GM03348 (cell line): ENCODE measurements at places on chromosomes 1 and 21.

GRCh38 chr1:49298304-49298703 lies 521.6 kb upstream of the BEND5 start:
- DNase-seq: no peak

DNA sequence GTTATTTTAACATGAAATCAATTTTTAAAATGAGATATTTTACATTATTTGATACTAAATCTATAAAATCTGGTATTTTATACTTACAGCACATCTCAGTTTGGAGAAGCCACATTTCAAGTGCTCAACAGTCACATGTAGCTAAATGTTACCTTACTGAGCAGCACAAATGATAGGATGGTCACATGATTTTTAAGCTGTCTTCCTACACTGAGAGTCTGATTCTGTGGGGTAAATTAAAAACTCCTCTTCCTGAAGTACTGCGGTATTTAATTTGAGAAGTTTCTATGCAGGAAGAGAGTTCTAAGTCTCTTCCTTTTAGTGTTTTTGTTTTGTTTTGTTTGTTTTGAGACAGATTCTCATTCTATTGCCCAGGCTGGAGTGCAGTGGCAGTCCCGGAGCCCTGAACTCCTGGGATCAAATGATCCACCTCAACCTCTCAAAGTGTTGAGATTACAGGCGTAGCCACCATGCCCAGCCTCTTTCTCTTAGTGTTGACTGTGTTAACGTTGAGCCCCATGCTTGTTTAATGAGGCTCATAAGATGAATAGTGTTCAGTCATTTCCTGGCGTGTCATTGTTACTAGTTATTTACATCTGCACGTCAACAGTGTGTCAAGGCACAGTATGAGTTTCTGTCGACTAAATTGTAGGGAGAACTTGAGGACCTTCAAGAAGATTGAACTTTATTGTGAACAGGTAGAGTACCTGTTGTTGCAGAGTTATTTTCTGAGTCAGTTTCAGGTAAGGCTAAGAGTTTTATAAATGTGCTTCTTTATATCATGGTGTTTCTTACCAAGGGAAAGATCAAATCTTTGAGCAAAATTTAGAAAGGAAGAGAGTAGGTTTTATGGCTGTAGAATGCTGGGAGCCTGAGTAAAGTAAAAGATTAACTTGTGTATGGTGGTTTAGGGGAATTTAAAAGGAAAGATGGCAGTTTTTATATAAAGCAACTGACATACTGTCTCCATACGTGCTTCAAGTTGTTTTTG lies 3.3 kb downstream of the CNST start:
- no peak for DNase-seq

DNA sequence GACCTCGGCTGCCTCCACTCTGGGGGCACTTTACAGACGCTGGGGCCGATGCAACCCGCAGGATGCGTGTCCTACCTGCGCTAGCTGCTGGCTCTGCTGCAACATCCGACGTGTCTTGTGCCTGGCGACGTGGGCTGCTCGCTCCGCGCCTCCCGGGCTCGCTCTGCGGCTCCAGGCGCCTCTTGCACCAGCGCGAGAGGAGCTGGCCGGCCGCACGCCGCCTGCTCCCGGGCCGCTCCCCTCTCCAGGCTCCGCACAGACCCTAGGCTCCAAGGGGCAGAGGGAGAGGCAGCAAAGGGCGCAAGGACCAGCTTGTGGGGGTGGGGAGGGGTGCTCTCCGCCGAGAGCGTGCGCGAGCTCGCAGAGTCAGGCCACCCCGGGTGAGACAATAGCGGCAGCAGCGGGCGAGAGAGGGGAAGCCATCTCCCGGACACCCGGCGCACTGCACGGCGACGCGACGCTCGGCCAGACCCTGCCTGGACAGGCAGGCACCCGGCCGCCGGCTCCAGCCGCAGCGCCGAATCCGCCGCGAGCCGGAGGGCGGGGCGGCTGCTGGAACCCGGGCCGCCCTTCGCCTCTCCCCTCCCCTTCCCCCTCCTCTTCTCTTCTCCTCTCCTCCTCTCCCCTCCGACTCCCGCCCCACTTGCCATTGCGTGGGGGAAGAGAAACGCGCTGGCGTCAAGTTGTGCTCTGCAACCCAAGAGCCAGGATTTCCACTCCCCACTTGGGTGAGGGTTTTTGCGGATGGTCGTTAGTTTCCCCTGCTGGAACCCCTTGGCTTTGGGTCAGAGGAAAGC lies at the start of gene PIK3C2B:
Gene PIK3C2B (minus strand): TSS at position 525 of the 797 bp plus-strand sequence. CDS start 25,003 bp downstream, outside the sequence.
- DNase-seq: peak; percentile 94

- no peak for DNase-seq
Measured at GRCh38 chr1:222750651-222751050, 13.6 kb downstream of the FAM177B start.

DNA sequence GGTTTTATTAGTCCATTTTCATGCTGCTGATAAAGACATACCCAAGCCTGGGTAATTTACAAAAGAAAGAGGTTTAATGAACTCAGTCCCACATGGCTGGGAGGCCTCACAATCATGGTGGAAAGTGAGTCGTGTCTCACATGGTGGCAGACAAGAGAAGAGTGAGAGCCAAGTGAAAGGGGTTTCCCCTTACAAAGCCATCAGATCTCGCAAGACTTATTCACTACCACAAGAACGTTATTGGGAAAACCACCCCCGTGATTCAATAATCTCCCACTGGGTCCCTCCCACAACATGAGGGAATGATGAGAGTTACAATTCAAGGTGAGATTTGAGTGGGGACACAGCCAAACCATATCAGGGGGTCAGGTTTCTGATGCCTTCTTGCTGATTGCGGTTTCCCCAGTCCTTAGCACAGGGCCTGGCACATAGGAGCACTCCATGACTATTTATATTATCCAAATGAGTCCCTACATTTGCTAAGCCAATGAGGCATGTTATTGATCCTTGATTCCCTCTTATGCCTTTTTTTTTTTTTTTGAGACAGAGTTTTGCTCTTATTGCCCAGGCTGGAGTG lies 35.3 kb upstream of the PAXBP1 start:
- no peak for DNase-seq

DNA sequence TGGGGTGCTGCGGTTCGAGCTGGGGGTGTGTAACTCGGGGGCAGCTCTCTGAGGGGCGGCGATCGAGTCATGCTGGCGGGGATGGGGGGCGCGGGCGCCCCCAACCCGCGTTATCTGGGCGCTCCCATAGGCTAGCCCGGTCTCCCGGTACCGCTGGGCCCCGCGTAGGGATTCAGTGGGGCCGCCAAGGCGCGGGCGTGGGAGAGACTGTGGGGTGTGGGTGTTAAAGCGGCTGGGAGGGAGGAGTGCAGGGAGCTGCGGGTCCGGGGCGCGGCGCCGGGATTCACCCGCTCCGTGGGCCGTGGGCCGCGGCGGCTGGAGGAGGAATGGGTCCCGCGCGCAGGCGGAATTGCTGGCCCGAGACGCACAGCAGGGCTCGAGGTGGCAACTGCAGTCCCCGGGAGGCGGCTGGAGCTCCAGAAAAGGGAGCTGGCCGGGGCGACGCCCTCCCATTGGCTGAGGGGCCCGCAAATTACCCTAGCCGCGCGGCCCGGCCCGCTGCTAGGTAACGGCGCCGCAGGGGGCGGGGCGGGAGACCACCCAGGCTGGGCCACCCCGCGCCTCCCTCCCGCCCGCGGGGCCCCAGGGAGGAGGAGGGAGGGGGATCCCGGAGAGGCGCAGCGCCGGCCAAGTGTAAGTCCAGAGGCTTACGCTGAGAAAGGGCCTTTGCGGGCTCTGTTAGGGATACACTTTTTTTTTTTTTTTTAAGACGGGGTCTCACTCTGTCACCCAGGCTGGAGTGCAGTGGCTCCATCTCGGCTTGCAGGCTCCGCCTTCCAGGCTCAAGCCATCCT lies at the start of gene PTCH2:
Gene PTCH2 (minus strand): TSS at position 392 of the 794 bp plus-strand sequence. CDS start 321 bp downstream, at position 71.
- DNase-seq: peak; percentile 92

DNA sequence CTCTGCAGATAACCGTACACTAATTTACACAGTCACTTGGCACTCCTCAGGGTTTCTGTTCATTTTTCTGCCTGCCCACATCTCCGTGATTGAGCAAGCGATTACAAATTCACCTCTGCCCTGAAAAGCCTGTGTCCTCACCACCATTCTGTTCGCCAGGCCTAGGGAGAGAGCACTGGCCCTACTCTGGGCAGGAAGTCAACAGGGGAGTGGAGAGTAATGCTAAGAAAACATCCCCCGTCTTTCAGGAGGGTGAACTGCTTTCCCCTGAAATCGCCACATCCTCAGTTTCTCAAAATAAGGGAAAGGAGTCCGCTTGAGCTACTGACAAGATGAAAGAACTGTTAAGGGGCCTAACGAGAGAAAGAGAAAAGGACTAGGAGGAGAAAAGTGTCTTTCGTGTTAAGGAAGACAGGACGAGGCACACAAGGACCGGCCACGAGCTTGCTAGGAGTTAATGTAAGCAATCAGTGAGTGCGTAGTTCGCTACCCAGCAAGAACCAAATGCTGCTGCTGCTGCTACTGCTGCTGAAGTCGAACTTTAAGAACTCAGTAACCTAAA lies 632 bp downstream of the PEX19 start:
- peak; percentile 76 for DNase-seq

DNA sequence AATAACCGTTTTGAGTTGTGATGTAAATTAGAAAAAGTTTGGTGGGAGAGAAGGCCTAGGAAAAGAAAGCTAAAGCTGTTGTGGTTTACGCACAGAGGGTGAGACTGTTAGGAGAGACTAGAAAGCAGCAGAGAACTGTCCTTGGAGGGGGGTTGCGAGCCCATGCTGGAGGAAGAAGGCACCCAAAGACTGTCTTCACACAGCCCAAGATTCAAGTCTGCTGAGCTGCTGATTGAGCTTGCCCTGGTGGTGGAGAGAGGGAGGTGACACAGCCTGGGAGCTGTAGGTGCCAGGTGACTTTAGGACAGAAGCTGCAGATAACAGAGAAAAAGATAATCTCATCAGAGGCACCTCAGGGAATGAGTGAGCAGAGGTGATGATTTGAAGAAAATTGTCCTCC lies 18.3 kb upstream of the TLR5 start:
- no peak for DNase-seq

GRCh38 chr21:45386728-45387371 lies 18.1 kb upstream of the COL18A1 start:
- peak; percentile 88 for DNase-seq

DNA sequence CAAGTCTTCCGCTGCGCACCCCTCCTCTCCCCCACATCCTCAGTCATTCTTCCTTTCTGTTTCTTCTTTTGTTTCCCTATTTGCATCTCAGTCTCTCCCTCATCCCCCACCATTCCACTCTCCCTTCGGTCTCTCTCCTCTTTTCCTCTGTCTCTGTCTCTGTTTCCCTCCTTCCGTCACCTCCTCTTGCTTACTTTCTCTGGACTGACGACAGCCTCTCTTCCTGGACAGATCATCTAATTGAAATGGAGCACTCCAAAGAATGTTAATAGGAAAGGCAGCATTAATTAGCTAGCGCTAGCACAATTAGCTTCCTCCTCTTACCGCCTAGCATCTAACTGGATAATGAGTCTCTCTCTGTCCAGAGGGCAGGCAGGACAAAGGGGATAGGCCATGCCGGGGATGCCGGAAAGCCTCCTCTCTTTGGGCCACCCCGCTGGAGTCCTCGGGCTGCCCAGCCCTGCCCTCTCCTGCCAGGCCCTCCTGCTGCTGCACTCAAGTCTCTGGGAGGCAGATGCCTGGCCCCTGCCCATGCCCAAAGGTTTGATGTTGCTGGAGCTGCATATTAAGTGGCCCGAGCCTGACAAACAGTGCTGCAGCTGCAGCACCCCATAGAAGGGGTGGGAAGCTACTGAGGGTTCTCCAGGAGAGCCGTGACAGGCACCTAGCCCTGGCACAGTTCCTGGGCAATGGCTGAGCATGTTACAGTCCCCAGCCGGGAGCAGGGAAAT lies 20.8 kb downstream of the DISP3 start:
- no peak for DNase-seq

- DNase-seq: no peak
Measured at GRCh38 chr1:227120826-227121225, 180.7 kb downstream of the COQ8A start.

GRCh38 chr1:107572674-107573211 lies 392.2 kb downstream of the VAV3 start:
- peak; percentile 64 for DNase-seq

DNA sequence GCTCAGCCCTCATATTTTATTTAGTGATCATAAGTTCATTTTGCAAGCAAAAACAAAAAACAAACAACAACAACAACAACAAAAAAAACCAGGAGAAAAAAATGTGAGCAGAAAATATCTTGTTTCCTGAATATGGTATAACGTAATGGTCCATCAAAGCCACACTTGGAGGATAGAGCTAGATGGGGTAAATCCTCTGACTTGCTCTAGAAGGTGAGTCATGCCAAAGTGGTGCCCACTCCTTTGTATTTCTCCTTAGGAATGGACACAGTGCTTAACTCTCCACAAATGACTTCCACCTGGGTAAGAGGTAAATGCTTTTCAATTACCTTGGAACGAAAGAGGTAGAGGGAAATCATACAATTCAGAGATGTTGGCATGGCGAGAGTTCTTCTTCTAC lies 20.6 kb downstream of the PROX1 start:
- no peak for DNase-seq

- peak; percentile 76 for DNase-seq
Measured at GRCh38 chr1:11337580-11338073, 64.6 kb downstream of the UBIAD1 start.

GRCh38 chr1:225848030-225848955 lies 33.9 kb downstream of the TMEM63A start:
- DNase-seq: no peak

GRCh38 chr1:203627851-203628200 lies 1.2 kb downstream of the ATP2B4 start:
- DNase-seq: peak; percentile 65
